ENCODE measurements at places on chromosomes 3 and 15.
A peak's percentile ranks its signal among the peaks of the same experiment; 100 is the strongest.

DNA sequence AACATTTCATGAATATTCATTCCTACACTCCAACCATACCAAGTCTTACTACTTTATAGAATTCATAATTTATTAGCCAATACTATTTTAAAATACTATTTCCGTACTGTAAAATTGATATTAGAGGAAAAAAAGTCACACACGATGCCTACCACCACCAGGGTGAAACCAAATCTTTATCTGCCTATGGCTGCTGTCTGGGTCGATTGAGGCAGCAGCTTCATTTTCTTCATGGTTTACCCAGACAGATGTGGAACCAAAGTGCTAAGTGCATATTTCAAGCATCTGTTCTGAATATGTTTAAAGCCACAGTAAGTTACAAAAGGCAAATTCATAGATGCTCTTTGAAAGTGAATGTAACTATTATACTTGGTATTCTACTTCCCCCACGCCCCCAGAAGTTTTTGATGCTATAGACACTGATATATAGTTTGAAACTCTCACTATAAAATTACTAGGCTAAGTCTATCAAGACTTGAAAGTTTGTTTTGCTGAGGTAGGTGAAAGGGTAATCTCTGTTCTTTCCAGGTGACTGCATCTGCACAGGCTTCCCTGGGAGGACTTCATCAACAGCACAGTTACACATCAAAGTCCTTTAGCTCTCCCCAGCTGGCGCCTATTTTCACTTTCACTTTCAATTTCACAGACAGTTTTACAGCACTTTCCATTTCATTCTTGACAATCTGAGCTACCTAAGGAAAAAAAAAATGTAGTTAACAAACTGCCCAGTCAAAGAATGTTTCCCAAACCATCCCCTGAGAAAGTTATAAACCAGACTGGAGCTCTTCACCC is 113.9 kb downstream of the POLQ start:
- DNase-seq, result peak; percentile 46

GRCh38 chr3:176141837-176142236 is 1055.4 kb downstream of the TBL1XR1 start:
- no peak for DNase-seq

- DNase-seq, result no peak
Observed at GRCh38 chr3:105763659-105764036, 105.2 kb downstream of the CBLB start.

- DNase-seq, result no peak
Observed at GRCh38 chr3:1400571-1400970, 307.7 kb downstream of the CNTN6 start.

- DNase-seq, result peak; percentile 47
Observed at GRCh38 chr3:38649500-38650247, at the start of gene SCN5A. Gene SCN5A, minus strand, starts transcription at chr3:38649687. Its CDS starts 16,380 bp downstream, at chr3:38633307.

DNA sequence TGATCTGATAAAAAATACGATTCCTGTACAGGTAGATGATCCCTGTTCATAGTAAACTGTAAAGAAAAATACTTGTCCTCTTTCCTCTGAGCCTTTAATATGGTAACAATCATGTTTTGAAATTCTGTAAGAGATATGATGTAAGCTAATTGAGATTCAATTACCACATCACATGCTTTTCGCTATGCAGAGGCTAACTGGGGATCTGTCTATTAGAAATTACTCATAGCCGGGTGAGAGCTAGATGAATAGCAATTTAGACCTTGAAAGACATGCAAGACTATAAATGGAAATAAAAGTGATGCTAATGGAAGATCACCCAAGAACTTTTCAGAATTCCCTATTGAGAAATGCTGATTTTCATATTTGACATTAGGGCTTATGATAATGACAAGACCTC is 579.9 kb upstream of the ZNF717 start:
- no peak for DNase-seq

GRCh38 chr3:9399746-9400145 is 2.3 kb downstream of the SETD5 start:
- DNase-seq, result no peak

GRCh38 chr3:194181612-194182529 is 45.9 kb downstream of the HES1 start:
- no peak for DNase-seq

- no peak for DNase-seq
Observed at GRCh38 chr3:114803042-114803695, 343.9 kb downstream of the ZBTB20 start.

DNA sequence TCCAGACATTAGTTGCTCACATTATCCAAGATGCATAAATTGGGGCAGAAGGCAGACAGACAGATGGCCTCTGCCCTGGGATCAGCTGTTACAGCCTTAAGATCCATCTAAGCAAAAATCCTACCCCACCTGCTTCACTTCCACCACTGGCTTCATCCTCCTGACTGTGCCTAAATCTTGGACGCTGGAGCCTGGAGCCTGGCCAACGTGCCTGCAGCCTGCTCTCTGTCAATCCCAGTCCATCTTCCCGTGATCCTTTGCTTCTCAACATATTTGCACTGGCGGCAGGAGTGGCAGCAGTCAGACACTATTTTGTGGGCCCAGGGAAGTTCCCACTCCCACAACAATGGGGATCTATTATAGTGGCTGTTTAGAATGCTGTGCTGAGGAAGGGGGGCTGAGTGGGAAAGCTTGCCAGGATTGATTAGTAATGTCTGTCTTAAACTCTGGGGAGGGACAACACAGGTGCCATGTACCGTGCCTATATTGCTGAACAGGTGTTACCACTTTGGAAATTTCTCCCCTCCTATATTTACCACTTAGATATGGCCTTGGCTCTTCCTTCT is 121.2 kb downstream of the MEGF11 start:
- DNase-seq, result no peak

Data from naive thymus-derived CD8-positive, alpha-beta T cell (primary cell).